ENCODE measurements at places on chromosomes 6 and 20.

DNA sequence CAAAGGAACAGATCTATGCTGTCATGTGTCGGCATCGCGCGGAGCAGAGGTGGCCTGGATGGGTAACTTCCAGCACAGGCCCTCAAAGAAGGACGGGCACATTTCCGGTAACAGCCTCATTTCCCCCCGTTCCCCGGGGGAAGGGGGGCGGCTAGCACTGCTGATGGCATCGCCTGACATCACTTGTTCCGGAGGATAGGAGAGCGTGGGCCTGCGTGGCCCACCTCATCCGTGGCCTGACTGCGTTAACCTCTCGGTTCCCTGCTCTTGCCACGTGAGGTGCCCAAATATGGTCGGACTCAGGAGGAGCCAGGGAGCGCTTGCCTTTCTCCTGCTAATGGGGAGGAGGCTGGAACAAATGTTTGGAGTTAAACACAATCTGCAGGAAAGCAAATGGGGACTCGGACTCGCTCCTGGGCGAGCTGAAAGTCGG is at the start of gene AKAP12:
Gene AKAP12, plus strand, starts transcription at position 365 of the 433 bp plus-strand sequence. CDS start 596 bp downstream, outside the sequence.
- DNase-seq, result no peak

GRCh38 chr6:113998811-113999210 is 27.9 kb upstream of the HDAC2 start:
- no peak for DNase-seq

DNA sequence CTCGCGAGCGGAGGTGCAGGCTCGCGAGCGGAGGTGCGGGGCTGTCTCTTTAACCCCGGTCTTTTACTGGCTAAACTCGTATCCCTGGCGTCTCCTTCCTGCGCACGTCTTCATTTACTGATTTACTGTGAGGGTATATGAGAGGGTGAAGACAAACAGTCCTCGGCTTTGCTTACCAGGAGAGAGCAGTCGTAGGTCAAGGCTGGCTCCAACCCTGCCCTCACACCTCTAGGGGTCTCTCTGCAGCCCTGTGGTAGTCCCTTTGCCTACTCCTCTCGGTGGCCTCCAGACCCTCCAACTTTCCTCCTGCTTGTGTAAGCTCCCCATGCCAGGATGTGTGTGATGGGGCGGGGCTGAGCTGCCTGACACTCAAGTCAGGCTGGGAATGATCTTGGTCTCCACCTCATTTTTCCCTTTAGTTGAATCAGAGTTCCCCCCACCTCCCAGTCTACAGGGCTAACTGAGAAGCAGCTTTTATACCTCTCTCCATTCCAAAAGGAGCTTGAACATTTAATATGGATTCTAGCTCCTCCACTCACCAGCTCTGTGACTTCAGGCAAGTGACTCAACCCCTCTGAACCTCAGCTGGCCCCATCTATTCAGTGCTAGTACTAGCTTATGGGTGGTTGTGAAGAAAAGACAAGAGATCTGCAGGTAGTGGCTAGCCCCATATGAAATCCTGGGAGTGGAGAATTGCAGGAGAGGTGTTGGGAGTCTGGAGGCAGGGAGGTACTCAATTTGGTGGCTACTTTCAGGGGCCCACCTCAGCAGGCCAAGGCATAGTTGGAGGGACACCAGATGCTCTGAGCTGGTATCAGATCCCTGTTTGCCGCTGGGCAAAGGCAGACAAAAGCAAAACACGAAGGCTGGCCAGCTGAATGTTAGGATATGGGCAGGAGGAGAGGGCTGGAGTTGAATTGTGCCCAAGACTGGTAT is 902 bp downstream of the SLC29A1 start:
- peak; percentile 60 for DNase-seq

GRCh38 chr6:15475261-15475660 is 187.6 kb downstream of the DTNBP1 start:
- no peak for DNase-seq

DNA sequence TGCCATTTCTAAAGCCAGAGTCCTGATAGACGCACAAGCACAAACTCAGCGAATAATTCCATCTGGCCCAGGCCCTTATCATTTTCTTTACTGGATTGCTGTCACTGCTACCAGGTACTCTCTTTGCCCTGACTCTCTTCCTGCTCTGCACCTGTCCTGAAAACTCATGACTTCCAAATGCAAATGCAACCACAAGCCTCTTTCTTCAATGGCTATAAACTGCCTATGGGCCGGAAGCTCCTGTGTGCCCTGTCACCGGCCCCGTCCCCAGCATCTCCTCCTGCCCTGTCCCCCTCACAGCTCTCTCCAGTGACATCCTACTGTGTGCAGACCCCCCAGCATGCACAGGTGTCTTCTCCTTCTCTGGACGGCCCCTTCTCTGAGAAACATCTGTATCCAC is 302.6 kb downstream of the GMDS start:
- no peak for DNase-seq

GRCh38 chr6:132446141-132446854 is 45.0 kb upstream of the MOXD1 start:
- DNase-seq, result no peak

- DNase-seq, result no peak
Observed at GRCh38 chr6:124964764-124965105, 2.5 kb downstream of the RNF217 start.

DNA sequence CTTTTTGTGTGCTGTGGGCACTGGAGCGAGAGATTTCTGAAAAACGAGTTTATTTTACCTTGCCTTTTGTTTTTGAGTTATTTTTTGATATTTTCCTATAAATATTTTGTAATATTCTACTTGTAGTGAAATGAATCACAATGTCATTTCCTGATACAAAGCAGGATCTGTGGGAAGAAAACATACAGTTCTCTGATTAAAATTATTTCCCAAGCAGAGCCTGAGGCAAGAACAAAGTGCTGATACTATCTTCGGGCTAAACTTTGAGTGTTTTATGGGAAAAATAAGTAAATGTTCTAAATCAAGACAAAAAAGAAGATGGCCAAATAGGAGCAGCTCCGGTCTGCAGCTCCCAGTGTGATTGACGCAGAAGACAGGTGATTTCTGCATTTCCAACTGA is 33.7 kb upstream of the ELOVL5 start:
- no peak for DNase-seq

DNA sequence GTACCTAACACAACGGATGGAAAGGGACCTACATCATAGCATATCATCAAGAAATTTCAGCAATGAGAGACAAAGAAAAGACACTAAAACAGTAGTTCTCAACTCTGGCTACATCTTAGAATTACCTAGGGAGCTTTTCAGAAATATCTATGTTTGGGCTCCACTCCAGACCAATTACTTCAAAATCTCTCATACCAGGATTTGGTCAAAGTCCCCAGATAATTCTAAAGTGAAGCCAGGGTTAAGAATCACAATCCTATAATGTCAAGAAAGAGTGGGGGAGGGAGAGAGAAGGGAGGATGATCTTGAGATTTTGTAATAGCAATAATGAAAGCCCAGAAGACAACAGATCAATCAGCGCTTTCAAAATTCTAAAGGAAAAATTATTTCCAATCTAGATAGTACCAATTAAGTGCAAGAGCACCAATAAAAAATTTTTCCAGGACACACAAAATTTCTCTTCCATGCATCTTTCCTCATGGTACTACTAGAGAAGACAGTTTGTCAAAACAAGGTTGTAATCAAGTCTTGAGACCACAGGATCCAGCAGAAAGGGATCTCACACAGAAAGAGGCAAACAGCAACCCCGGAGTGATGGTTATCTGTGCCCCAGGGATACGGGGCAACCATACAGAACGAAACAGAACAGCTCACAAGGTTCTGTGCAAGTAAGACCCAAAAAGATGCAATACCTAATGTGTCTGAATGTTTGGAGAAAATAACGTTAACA is 152.9 kb upstream of the DST start:
- no peak for DNase-seq

- DNase-seq, result no peak
Observed at GRCh38 chr6:42820512-42821340, 38.9 kb downstream of the BICRAL start.

DNA sequence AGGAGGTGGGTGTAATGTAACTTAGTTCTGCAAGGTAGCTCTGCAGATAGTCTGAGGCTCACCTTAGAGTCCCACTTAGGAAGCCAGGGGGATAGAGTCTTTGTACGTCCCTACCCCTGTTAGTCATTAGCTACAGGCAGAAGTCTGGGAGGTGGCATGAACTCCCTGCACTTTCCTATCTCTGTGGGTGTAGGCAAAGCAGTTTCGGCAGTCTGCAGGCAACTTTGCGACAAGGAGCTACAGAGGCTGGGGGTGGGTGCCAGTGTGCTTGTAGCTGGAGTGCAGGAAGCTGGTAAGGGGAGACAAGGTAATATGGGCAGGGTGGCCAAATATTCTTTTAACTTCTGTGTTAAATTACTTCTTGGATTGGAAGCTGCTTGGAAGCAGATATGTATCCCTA is 45.7 kb downstream of the NKAIN2 start:
- DNase-seq, result no peak

DNA sequence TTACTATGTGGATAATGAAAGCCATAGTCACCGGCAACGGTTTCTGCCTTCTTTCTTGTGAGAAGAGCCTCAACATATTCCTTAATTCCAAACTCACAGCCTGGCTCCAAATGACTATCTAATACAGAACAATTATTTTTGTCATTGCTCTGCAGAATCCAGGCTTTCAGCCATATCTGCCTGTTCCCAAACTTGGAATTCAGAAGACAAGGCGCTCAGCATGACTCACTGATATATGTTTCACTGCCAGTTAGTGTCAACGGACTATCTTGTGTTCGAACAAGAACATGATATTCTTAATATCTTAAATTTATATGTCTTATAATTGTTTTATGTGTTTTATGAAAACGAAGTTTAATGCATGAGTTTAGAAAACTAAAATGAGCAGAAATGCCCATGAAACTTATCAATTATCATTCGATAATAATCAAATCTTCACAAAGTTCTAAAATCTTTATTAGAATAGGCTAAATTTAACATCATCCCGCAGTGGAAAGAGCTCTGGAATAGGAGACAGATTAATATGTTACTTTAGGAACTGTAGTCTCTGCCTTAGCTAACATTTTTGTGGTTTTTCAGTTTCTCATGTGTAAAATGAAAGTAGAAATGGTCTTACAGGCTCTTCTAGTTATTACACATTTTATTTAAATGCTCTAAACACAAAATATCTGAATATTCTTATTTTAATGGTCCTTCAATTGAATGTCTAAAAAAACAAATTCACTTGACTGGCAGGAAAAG is 669.3 kb upstream of the GJE1 start:
- no peak for DNase-seq

DNA sequence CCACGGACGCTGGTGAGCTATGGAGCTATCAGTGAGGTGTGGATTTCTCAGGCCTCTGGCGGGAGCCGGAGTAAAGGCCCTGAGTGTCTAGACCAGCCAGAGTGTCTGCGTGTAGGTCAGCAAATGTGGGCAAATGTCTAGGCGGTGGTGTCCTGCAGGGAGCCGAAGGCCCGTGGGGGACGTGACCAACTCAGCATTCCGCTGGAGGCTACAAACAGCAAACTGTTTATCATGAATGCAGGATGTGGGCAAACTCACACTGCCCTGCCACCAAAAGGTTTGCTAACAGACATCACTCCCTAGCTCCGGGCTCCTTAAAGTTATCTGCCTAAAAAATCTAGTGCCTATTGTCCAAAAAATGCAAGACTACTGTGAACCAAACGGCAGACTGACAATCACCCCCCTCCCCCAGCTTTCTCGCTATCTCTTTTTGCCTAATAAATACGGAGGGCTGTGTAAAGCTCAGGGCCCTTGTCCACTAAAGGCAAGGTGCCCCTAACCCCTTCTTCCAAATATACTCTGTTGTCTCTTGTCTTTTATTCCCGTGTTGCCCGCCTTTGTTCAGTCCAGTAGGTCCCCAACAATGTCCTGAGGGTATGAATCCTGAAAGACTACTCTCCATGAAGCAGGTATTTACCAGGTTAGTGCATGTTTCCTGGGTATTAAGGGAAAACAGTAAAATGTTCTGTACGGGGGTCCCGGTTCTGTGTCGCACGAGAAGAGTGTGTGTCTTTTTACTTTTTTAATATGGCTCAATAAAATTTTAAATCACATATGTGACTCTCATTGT is 29.0 kb upstream of the AFDN start:
- DNase-seq, result no peak

GRCh38 chr20:45945678-45946148 is 11.2 kb downstream of the PCIF1 start:
- DNase-seq, result no peak

GRCh38 chr6:33632558-33633039 is 11.5 kb downstream of the ITPR3 start:
- peak; percentile 75 for DNase-seq

DNA sequence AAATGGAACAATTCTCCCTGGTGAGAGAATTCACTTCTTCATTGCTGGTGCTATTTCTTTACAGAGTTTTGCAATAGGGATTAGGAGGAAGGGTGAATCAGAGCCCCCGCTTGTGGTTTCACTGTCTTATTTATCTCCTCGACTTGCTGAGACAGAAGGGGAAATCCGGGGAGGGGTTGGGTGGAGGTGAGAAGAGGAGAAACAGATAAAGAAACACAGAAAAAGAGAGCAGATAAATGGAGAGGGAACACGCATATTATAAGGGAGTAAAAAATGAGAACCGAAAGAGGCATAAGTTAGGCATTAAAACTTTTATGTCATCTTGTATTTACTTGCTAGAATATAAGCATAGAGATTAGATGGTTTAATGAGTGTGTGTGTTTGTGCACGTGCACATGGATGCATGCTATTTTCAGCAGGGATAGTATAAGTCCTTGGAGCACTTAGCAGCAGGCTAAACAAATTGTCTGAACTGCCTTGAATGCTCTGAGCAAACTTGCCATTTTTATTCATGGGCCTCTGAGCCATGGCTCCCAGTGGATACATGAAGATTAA is 105.0 kb downstream of the OLIG3 start:
- DNase-seq, result peak; percentile 93
